ENCODE measurements at places on chromosomes 1 and 21.

GRCh38 chr1:25105836-25106235 is 126.5 kb downstream of the SYF2 start:
- no peak for DNase-seq

DNA sequence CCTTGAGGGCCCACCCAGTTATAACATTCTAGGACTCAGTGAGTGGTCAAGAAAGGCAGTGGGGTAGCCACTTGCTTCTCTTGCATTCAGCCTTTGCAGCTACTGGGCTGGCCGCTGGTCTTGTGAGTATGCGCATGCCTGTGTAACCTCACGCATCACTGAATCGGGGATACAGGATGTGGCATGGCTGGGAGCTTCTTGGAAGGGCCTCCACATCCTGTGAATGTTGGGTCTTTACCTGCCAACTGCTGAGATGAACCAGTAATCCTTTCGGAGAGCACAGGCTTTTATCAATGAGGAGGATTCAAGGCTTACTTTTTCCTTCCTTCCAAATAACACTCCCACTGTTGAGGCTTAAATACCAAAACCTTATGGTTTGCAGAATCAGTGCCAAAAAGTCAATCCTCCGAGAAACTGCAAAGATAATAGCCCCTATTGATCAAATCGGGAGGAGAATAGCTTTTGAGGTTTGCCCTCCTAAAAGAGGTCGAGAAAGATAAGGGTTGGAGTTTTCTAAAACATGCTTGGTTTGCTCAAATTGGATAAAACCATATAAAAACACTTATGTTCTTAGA is 198.9 kb upstream of the UBE2U start:
- no peak for DNase-seq

DNA sequence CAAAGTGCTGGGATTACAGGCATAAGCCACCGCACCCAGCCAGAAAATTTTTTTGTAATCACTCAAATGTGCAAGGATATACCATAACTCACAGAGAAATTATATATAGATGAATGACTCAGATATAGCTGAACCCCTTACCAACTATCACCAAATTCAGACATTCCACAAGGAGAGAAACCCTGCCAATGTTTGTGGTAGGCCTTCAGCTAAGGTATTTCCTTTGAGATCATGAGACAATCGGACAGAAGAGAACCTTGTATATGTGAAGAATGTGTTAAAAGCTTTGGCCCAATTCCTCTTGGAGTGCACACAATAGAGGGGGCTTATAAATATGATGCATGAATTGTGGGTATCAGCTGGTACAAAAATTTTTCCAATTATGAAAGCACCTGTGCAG is 50.7 kb downstream of the ZNF684 start:
- no peak for DNase-seq

DNA sequence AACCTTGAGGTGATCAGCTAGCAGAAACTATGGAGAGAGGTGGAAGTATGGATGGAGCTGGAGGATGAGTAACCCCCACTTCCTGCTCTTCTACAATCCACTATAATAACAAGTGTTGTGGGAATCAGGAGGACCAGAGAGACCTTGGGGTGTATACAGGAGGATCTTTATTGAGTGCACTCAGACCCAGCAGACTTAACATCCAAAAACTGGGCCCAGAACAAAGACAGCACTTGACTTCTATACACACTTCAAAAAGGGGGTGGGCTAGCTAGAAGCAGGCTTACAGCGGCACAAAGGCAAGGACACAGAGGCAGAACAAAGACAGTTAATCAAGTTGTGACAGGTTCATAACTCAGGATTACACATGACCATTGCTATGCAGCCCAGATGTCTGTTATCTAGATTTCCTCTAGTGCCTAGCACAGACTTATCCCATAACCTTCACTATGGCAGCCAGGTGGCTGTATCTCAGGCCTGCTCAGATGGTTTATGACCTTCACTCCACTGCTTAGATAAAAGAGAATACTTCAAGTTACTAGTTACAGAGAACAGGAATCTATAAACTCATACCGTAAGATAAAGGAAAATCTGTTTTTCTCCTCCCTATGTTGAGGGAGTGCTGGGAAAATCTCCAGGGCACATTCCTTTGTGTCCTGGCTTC is 36.1 kb upstream of the PADI2 start:
- no peak for DNase-seq

DNA sequence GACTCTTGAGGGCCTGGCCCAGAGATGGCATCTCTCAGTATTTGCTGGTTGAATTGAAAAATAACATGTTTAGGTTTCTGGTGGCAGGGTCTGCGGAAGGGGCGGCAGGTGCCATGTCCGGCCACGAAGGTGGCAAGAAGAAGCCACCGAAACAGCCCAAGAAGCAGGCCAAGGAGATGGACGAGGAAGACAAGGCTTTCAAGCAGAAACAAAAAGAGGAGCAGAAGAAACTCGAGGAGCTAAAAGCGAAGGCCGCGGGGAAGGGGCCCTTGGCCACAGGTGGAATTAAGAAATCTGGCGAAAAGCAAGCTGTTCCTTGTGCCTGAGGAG is 14.3 kb upstream of the FGR start:
- no peak for DNase-seq

- DNase-seq = no peak
These were observed 360.7 kb downstream of the TBX15 start for GRCh38 chr1:118627435-118627834.

DNA sequence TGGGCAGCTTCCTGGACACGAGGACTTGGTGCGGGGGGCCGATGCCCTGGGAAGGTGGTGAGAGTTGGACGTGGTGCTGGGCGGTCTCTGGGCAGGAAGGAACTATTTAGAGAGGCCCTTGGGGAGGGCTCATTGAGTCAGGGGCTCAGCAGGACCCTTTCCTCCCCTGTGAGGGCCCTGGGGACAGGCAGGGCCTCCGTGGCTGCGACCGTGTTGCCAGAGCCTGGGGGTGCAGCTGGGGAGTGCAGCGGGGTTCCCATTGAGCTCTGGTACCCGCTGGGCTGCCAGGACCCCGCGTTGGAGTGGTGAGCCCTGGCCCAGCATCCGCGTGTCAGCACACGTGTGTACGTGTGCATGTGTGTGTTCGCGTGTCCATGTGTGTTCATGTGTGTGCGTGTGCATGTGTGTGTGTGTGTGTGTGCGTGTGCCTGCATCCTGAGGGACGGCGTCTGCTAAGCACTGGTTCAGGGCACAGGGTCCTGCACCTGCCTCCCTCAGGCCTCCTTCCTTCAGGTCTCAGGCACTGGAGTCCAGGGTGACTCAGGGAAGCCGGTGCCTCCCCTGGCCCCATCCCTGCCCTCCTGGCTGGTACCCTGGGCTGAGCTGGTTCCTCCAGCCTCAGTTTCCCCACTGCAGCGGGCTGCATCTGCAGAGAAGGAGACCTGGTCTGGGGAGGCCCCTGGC is 10.7 kb downstream of the RNF223 start:
- DNase-seq = no peak

- no peak for DNase-seq
These were observed 3.1 kb upstream of the ZBTB8A start for GRCh38 chr1:32536117-32536516.

DNA sequence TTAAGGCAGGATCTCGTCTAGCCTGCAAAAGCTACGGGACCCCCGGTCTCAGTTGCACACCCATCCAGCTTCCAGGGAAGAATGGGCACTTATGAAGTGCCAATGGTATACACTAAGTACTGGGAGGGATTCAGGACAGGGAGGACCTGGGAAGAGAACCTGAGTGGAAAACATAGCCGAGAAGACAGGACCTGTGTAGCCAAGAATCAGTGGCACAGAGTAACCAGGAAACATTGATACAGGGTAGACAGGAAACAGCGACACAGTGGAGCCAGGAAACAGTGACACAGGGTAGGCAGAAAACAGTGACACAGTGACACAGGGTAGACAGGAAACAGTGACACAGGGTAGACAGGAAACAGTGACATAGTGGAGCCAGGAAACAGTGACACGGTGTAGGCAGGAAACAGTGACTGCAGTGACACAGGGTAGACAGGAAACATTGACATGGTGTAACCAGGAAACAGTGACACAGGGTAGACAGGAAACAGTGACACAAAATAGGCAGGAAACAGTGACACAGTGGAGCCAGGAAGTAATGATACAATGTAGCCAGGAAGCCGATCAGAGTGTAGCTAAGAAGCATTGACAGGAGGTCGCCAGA is 138.0 kb upstream of the ARHGEF16 start:
- no peak for DNase-seq

DNA sequence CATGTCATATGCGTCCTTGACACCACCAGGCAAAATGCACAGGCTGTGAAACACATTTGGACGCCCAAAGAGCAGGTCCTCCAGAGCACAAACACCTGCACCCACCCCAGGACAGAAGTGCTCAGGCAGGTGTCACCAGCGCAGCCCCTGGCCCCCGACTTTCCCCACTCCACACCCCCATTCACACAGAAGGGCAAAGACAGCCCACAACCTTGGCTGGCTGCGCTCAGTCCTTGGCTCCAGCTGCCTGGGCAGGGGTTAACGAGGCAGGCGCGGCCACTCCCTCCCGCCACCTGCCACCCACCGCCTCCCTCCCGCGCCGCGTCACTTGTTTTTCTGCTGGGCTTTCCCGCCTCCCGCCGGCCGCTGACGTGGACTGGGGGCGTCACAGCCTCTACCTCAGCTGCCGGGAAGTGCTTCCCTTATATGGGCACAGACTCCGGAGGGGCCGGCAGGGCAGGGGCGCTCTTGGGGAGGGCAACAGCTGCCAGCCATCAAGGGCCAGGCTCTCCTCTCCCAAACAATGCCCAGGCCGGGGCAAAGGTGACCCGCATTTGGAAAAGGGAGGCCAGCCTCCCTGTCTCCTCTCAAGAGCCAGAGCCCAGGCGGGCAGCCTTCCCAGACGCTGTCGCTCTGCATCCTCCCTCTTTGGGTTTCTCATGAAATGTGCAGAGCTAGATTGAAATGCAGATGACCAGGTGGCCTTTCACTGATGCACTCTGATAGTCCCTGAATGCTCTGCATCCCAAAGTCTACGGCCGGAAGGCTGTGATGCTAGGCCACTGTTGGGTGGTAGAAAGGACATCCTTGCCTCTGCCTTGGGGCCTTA is 14.8 kb upstream of the BTG2 start:
- peak; percentile 91 for DNase-seq

DNA sequence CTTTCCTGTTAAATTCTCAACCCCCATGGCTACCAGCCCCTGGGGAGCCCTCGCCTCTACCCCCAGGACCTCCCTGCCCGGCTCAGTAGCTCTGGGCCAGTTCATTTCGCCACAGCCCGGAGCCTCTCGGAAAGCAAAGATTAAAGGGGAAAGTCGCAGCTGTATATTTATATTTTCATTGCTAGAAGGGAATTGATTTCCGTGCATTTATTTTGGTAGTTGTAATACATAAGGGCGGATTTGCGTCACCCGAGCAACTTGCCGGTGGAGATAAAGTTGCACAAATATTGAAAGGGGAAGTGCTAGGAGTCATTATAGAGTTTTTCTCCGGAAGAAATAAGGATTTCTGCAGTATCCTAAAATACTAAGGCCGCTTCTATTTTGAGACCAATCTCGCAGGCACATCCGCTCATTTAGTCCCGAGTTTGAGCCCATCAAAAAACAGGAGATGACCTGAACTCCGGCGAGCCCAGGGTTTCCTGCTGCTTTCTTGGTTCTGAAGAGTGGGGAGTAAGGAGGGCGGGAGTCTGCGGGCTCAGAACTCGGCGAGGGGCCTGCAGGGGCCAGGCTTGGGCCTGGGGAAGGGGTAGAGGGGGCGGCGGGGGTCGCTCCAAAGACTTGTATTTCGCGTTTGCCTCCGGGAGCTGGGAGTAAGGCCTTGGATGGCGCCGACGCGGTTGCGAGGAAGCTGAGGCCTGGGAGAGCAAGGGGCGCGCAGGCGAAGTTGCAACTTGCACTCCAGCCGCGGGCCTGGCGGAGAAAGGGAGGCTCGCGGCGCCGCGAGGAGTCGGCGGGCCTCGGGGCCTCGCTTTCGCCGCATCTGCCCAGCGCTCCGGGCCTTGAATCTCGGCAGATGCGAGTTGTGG is 2.5 kb upstream of the HLX start:
- DNase-seq = peak; percentile 13

GRCh38 chr1:207811920-207812720 is 60.3 kb downstream of the CD46 start:
- no peak for DNase-seq

GRCh38 chr1:85569122-85569521 is 11.4 kb upstream of the CCN1 start:
- no peak for DNase-seq

GRCh38 chr1:184210031-184210430 is 158.5 kb downstream of the TSEN15 start:
- no peak for DNase-seq

DNA sequence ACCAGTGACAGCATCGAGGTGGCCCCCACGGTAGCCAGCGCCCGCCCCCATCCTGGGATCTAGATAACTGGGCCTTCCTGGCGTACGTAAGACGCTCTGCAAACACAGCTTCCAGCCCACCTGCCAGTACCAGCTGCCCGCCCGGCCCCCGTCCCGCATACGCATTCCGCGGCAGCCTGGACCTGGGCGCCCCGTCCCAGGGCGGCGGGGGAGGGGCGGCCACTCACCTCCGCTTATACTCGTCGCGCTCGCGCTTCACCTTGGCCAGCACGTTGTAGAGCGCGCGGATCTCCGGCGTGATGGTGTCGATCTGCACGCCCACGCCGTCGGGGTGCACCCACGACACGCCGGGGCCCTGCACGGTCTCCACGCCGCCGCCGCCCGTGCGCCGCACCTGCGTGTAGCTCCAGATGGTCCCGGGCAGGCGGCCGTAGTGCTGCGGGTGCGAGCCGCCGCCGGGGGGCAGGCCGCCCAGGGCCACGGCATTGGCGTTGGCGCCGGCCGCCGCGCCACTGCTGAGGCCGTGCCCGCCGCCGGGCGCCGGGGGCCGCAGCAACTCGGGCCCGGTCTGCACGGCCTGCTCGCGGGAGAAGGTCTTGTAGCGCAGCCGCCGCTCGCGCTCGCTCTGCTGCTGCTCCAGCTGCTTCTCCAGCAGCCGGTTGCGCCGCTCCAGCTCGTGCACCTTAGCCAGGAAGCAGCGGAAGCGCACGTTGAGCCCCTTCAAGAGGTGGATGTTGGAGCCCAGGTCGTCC is 859 bp downstream of the IFFO2 start:
- DNase-seq = no peak

GRCh38 chr1:119978018-119978505 is 81.7 kb upstream of the ADAM30 start:
- DNase-seq = no peak

GRCh38 chr21:40714536-40714935 is 132.4 kb downstream of the DSCAM start:
- DNase-seq = no peak

GRCh38 chr1:2330519-2331199 is 60.7 kb downstream of the MORN1 start:
- no peak for DNase-seq

Measured in GM10248 (cell line).